Tibial artery (tissue), 4 donors: ENCODE measurements at places on chromosomes 7 and 10.

DNA sequence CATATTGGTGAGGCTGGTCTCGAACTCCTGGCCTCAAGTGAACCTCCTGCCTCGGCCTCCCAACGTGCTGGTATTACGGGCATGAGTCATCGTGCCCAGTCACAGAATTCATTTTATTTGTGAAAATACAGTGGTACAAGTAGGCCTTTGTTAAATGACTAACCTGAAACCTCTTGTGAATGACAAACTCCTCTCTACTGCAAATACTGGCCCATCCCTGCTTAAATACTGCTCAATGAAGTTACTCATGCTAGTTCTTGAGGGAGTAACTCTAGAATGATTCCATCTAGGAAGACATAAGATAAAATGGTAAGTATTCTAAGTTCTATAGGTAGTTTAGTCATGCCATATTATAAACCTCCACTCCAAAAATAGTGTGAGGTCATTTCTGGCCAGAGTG is 80.7 kb downstream of the UBE2H start:
- no peak for DNase-seq

GRCh38 chr10:114022766-114023597 is 20.7 kb upstream of the ADRB1 start:
- DNase-seq = no peak

DNA sequence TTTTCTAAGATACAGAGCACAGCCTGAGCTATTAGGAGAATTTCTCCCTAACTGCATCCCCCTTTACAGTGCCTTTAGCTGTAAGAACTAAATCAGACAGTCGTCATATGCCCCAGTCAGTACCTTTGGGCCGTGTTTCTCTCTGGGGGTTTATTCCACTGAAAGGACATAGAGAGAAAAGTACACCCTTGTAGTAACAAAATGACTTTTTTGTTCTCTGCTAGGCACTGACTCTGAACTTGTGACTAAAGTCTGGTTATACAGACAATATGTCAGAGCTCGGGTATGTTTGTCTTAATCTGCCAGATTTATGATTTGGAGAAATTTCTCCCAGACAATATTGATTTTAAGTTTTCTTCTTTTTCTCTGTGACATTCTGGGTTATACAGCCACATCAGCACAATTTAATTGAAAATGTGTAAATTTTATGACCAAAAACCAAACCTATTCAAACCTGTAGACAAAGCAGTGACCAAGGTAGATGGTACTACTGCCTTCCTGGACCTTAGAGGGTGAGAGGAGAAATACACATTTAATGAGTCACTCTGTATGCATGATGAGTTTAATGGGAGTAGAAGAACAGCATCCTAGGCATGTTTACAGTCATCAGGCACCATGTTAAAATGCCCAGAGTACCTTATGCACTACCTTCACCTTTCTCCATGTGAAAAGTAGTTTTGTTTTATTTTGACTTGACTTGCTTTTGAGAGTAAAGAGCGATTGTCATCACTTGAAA is 156.1 kb upstream of the PLXDC2 start:
- no peak for DNase-seq

DNA sequence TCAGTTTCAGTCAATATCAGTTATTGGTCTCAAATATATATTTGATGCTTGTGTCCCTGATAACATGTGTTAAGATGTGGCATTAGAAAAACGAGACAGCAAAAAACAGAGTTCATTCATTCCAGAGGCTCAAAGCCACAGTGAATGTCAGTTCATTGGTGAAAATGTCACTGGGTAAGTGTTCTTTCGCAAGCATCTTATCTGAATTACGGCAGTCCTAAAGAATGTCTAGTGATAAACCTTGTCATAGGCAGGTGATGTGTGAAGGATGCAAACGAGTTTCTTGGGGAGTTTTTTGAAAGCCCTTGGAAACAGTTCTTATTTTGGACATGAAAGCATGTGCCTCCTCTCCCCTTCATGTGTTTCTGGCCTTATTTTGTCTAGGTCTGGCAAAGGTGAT is 45.9 kb upstream of the RELN start:
- no peak for DNase-seq

DNA sequence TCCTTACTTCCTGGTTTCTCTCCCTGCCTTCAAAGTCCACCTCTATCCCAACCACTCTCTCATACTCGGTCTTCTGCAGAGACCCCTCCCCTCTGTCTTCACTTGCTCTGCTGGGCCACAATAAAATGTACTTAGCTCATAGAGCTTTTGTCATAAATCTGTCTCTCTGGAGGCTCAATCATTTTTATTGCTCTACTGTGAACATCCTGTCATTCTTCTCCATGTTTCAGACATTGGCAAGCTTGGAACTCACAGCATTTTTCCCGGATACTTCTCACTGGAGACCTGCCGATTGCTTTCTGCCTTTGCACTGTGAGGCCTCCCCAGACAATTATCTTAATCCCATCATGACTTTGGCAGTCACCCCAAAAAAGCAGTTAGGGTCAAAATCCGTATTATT is 192.3 kb upstream of the ZMIZ1 start:
- DNase-seq = no peak

GRCh38 chr10:77643795-77644468 is 6.3 kb upstream of the KCNMA1 start:
- no peak for DNase-seq

- no peak for DNase-seq
Measured at GRCh38 chr10:113691381-113691780, 11.7 kb downstream of the CASP7 start.

DNA sequence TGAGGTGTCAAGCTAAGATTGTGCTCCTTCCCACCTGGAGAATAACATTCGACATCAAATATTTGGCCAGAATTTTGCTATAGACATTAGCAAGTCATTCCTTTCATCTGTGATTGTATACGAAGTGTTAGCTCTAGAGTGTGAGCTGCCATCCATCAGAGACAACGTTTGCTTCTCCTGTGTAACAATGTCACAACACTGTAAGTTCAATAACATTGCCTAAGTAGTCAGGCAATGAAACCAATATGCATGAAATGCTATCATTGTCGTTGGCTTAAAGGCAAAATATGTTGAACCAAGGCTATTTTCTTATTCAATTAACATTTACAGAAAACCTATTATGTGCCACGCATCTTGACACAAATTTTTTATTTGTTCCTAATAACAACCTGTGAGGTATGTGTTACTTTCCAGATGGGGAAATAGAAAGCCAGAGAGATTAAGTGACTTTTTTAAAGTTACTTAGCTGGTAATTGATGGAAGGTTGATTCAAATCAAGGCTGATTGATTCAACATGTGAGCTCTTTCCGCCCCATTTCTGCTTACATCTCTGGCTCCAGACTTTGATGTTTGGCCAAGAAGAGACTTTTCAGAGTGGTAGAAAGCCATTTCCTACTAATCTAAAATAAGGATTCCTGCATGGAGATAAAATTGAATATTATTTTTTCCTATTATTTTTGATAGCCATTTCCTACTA is 32.0 kb downstream of the BET1 start:
- DNase-seq = no peak

- DNase-seq = no peak
Measured at GRCh38 chr7:71937840-71938371, 474.2 kb downstream of the CALN1 start.

DNA sequence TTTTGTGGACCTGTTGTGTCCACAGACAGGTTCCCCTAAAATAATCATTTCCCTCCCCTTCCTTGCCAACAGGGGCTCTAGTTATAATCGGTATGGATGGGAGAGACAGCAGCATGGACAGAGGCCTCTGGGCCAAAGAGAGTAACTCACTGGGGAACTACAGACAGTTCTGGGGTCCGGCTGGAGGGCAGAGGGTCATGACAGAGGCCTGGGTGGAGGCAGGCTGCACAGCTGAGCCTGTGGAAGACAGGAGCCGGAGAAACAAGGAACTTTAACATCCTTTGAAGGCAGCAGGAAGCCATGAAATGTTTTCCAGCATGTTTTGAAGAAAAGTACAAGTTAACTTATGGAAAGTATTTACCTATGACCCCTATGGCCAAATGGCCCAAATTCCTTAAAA is 68.6 kb downstream of the PDIA4 start:
- no peak for DNase-seq

- no peak for DNase-seq
Measured at GRCh38 chr7:43694399-43694748, 34.9 kb downstream of the COA1 start.

DNA sequence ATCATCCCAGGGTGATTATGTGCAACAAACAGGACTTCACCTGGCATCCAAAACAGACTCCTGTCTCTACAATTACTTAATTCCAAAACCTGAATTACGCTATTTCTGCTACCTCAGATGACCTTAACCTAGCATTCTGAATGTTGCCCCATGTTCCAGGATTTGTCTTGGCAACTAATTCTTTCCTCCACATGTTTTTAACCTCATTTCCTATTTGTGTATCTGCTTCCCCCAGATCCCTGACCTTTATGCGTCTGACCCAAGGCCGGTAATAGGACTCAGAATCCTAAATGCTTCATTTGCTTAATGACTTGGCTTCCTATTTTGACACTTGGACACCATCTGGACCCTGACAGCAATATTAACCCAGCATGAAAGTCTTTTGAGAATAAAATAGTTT is 8.7 kb upstream of the ING3 start:
- no peak for DNase-seq

GRCh38 chr10:24951201-24952142 is 934 bp downstream of the PRTFDC1 start:
- no peak for DNase-seq

DNA sequence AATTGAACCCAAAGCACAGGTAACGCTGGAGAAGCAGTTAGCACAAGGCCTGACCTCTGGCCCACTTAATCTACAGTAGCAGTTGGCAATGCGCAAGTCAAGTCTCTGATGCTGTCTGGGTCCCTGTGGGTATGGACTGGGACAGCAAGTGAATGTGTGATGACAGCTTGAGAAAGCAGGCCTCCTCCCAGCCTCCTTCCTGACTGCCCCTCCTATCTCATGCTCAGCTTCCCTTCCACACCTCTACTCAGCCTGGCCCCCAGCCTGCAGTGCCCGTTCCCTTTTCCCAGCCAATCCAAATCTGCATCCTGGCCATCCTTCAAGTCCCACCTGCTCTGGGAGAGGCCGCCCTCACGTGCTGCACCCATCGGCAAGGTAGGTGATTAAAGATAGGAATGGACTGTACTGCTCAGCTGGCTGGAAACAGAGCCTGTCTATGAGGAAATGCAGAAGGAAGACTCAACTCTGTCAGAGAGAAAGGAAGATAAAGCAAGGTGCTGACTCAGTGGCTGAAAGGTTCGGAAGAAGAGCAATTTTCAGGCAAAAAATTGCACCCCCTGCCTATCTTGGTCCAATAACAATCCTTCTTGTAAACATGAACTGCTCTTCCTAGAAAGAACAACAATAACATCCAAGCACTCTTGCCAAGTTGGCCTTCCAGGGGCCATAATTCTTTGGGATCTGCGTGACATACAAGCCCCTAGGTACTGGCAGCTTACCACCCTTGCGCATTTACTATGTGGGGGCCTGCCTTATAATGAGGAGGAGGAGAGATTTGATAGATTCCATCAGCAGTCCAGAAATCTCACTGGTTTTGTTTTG is 16.6 kb upstream of the FGFR2 start:
- no peak for DNase-seq

GRCh38 chr10:62048919-62049623 is 147.6 kb downstream of the ARID5B start:
- peak; percentile 95 for DNase-seq

GRCh38 chr7:33107136-33108066 is 1.8 kb downstream of the RP9 start:
- no peak for DNase-seq
